Foreskin keratinocyte (primary cell): ENCODE measurements at places on chromosomes 3 and 15.

GRCh38 chr15:92142242-92143232 lies 251.1 kb upstream of the ST8SIA2 start:
- no peak for DNase-seq

DNA sequence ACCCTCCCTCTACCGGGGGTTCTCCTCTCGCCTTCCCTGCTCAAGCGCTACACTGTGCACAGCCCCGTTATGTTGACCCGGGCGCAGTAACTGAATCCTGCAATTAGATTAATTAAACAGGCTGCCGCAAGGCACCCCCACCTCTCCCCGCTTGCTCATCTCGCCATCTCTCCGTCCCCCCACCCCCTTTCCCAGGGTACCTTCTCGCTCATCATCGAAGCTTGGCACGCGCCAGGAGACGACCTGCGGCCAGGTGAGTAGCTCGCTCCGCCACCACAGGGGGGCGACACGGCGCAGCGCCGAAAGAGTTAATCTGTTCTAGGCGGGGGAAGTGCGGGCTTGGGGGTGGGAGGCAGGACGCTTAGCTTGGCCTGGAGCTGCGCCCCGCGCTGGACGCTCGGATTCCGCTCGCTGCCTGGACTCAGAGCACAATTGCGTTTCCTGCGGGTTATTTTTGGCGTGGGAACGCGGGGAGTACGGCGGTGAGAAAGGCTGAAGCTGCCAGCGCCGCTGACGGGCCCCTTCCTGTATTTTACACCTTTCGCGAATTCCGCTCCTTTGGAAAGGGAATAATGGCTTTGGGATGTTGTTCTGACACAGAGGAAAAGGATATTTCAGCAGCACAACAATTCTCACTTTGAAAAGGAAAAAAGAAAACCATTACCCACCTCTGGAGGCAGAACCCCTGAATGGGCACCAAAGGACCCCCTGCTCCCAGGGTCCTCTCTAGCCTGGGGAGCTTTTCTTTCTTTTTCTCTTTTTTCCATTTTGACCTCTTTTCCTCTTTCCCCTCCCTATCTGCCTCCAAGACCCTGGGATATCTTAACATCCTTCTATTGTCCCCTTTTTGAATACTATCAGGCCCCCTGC lies 1.5 kb downstream of the DLL4 start:
- DNase-seq: no peak

- no peak for DNase-seq
Observed at GRCh38 chr3:161177991-161178390, 43.1 kb upstream of the NMD3 start.

- DNase-seq: peak; percentile 65
Observed at GRCh38 chr3:144362126-144362525, 390.5 kb downstream of the DIPK2A start.
